ENCODE measurements at places on chromosomes 6 and 20.

GRCh38 chr6:4521070-4521469 lies 255.1 kb upstream of the CDYL start:
- no peak for DNase-seq

DNA sequence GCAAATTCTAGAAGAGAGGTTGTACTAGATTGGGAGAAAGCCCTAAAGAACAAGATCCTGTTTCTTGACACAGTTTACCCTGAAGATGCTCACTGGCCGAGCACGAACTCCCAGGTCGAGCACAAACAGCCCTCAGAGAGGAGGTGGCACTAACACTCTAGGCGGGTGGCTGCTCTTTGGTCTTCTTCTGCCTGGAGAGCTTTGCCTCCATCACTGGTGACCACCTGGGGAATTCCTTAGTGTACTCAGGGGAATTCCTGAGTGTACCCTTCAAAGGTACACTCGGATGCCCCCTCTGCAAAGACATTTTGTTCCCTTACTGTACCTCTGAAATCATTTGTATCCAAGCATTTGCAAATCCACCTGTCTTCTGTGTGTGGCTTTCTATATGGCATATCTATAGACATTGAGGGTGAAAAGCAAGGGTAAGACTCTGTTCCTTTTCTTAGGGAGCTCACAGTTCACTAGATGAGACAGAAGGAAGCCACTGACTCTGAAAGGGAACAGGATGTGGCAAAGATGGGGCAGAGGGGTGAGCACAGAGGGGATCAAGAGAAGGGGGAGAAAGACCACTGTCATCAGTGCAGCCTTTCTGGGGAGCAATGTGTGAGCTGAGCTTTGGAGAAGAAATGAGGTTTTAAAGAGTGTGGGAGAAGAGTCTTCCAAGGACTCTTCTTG lies 169.8 kb upstream of the PROKR2 start:
- DNase-seq: no peak

- DNase-seq: no peak
Observed at GRCh38 chr6:135675862-135676261, 175.6 kb upstream of the PDE7B start.

GRCh38 chr6:81465859-81466258 lies 286.6 kb downstream of the TENT5A start:
- DNase-seq: no peak

DNA sequence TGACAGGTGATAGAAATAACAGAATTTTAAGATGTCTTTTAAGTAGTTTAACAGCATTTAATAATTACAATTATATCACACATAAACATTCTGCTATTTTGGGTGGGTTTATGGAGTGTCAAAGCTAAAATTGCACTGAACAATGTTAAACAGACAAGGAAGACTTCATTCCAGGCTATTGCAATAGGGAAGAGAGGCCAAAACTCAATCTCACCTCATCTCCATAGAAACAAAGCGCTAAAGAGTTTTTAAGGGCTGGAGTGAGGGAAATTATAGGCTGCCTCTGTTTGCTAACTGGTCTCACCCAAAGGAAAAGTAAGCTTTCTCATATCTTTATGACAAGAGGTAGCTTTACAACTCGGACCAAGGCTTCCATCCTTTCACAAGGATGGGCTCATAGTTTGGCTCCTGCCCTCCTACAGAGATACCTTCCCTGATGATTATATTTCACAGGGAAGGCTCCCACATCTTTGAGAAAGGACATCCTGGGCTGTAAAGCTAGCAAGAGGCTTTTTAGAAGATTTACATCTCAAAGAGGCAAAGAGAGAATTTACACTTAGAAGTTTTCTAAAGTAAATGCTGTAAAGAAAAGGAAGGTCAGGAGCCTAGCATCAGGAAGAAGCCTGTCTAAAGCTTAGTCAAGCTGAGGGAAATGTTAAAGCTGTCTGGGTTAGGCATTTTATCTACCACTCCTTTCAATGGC lies 350.2 kb upstream of the IMPG1 start:
- no peak for DNase-seq

GRCh38 chr6:126383203-126383602 lies 43.3 kb downstream of the CENPW start:
- DNase-seq: no peak

DNA sequence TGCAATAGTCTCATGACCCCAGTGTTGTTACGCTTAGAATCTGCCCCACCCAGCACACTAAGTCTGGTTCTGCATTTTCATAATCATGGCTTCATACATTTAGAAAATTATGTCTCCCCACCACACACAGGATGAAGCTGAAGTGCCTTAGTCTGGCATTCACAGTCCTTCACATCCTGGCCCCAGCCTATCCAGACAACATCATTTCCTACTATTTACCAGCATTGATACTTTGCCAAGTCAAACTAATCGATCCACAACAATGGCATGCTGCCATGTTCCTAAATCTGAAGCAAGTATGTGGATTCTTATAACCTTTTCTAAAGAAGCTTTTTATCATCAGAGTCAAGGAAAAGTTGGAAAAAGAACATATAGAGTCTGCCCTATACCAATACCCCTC lies 132.4 kb upstream of the FBXL4 start:
- no peak for DNase-seq

DNA sequence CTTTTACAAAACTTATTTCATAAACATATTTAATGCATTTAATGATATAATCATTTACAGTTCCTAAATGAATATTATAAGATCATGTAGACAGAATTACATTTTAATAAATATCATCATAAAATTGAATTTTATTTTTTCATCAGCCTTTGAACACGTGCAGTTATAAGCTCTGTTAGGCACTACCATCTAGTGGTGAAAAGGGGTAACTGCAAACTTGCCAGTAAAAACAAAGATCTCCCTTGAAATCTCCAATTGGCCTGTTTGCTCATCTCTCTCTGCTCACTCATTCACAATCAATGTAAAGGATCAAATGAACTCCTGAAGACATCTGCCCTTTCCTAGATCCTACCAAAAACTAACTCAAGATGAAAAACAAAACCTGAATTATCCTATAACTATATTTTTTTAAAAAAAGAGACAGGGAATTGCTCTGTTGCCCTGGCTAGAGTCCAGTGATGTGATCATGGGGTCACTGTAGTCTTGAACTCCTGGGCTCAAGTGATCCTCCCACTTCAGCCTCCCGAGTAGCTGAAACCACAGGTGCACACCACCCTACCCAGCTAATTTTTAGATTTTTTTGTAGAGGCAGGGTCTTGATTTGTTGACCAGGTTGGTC lies 31.7 kb downstream of the SAMHD1 start:
- no peak for DNase-seq

GRCh38 chr20:19937651-19938420 lies 79.3 kb upstream of the NAA20 start:
- no peak for DNase-seq

DNA sequence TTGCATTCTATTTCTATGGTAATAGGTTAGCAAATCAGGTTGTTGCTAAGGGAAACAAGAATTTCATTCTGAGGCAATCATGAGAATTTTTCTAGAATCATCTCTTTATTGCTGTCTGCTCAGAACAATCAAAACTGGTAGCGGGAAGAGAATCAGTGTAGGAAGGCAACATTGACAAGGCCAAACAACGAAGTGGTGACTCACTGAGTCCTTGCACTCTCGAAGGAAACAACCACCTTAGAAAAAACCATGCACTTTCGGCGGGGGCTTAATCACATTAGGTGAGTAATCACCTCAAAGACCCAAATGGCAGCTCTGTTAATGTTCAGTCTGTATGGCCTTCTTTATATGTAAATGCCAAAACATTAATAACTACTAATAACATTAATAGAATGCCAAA lies 78.8 kb upstream of the MAP7 start:
- no peak for DNase-seq

- no peak for DNase-seq
Observed at GRCh38 chr20:63530788-63531160, 6.4 kb downstream of the PTK6 start.

GRCh38 chr6:39353698-39354315 lies 31.3 kb upstream of the KCNK16 start:
- DNase-seq: no peak

GRCh38 chr6:111038534-111039252 lies 48.6 kb upstream of the SLC16A10 start:
- no peak for DNase-seq

DNA sequence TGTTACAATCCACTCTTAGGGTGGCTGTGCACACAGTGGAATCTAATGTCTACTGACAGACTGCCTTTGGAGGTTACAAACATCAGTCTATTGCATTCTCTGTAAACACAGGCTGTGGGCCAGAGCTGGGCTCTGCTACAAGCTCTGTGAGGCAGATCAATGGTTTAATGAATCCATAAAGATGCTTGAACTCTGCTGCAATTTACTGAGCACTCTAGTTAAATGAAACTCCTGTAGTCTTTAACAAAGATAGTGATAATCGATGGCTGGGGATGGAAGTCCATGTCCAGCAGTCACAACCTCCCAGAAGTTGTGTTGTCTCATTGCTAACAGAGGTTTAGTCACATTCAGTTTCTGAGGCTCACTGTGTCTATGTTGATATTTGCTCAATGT lies 50.5 kb downstream of the SOBP start:
- no peak for DNase-seq

- DNase-seq: peak; percentile 49
Observed at GRCh38 chr6:32148289-32149091, 3.2 kb downstream of the PRRT1 start.

DNA sequence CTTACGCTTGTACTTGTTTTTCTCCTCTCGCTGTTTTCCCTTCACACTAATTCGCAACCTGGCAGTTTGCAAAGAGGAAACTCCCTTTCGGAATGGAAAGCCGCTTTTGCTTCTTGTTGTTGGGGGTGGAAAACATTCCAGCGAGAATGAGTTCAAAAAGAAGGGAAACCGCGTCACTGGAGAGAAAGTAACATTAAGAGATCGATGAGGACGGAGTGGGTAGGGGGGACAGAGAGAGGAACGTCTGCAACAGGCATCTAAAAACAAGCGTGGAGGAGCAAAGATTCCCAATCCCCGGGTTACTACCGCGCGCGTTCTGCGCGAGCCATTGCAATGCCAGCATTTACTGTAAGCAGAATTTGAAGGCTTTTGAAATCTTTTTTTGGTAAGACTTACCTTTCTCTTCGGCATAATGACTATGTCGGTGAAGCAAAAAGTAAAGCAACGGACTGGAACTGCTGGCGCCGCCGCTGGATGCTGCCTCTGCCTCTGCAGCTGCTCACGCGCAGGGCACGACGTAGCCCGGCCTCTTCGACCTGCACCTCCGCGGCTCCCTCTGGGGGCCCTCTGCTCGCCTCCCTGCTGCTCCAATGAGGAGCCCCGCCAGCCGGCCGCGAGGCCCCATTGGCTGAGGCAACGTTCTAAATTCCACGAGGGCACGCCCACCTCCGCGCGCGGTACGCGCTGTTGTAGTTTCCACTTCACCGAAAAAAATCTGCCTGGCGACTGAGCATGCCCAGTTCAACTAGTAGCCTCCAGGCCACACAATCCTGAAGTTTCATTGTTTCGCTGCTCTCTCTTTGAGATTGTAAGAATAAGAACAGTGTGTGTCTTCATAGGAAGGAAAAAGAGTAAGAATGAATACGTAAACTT lies at the start of gene HMGN3:
HMGN3 (minus strand) TSS at position 533 of the 873 bp plus-strand sequence.
- peak; percentile 88 for DNase-seq

DNA sequence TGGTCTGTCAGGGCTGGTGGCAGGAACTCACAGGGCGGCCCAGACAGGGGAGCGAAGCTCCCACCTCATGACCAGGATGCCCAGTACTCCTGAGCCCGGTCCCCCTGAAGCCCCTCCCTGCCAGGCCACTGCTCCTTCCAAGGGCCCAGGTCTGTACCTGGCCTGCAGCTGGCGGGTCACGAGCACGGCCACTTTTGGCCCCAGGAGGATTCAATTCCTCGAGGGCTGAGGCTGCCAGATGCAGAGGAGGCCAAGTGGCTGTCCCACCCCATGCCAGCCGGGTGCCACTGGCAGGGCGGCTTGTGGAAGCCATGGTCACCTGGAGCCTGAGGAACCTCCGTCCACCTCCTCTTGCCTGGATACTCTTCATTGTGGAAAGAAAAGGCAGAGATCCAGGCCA lies 17.4 kb downstream of the PMEPA1 start:
- no peak for DNase-seq

- DNase-seq: no peak
Observed at GRCh38 chr20:45176526-45177267, 2.0 kb downstream of the PI3 start.

- DNase-seq: no peak
Observed at GRCh38 chr6:34615574-34616226, 59.6 kb upstream of the SPDEF start.

DNA sequence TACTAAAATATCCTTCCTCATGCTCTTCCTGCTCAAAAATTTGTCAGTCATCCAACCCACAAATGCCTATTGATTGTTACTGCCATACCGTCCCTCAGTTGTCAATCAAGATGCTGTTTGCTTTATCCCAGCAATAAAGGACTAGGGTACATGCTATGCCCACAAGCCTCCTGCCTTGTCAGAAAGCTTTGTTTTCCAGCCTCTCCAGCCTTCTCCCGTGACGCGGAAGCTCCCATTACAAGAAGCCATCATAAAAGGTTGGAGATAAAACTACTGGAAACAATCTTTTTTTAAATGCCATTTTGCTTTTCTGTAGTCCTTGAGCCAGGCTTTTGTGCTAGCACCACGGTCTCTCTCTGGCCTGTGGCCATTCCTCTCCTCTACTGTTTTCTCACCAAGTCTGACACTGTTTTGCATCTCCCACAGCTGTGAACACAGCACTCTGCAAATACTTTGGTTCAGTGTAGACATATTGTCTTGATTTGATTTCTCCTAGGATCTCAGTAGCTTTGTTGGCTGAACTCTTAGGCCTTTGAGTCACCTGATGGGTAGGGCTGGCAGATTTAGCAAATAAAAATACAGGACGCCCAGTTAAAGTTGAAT lies 495.7 kb upstream of the JARID2 start:
- DNase-seq: no peak

- DNase-seq: no peak
Observed at GRCh38 chr20:56994006-56994405, 272.4 kb downstream of the BMP7 start.

DNA sequence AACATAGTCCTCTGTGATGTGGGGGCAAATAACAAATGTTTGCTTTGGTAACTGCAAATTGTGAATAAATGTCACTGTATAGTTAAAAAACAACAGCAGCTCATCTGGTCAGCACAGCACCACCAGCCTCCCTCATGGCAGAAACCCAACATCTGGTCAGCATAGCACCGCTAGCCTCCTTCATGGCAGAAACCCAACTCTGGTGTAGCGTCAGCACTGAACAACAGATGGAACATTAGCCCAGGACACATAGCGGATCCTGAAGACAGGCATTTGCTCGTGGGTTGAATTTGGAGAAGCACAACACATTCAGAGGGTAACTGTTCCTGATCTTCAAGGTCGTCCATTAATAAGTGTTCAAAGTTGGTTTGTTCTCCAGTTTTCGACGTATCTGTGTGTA lies 265.9 kb downstream of the DLL1 start:
- no peak for DNase-seq

Data from stimulated activated CD8-positive, alpha-beta memory T cell treated with anti-CD3 and anti-CD28 coated beads, Interleukin-4, amount 100 ng/mL, for 24 hours (primary cell).